ENCODE measurements at places on chromosomes 6 and 20.

DNA sequence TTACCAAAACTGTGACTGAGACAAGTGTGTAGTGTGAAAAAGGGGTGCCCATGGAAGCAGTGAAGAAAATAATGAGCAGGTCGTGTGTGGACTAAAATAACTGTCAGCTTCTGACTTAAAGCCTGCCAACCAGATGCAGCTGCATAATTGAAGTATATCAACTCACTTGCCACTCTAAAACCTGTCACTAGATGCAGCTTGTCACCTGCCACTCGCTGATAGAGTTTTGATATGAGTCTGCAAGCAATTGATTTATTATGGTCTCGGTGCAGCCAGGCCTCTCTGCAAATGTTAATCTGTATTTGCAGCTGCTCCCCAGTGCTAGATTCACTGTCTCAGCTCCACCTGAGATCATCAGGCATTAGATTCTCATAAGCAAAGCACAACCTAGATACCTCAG, 1090.0 kb upstream of the EYS start:
- DNase-seq, result no peak

- no peak for DNase-seq
Measured at GRCh38 chr6:169832247-169832948, 81.0 kb downstream of the ERMARD start.

DNA sequence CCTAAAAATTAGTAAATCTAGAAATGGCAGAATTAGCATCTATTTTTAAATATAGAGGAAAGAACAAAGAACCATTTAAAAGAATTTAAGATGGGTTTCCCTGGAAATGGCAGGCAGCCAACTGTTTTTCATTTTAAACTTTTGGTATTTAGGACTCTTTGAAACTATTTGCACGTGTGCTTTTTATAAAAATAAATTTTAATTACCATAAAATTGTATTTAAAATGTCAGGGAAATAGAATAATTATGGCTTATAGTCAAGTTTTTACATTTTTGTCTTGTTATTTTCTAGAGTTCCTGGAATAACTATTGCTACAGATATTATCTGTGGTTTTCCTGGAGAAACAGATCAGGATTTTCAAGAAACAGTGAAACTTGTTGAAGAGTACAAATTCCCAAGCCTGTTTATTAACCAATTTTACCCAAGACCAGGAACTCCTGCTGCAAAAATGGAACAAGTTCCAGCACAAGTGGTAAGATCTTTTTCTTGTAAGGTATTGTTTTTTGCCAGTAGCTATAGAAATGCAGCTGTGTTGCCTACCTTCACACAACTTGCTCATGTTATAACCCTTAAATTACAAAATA, 528.7 kb upstream of the SOX4 start:
- no peak for DNase-seq

DNA sequence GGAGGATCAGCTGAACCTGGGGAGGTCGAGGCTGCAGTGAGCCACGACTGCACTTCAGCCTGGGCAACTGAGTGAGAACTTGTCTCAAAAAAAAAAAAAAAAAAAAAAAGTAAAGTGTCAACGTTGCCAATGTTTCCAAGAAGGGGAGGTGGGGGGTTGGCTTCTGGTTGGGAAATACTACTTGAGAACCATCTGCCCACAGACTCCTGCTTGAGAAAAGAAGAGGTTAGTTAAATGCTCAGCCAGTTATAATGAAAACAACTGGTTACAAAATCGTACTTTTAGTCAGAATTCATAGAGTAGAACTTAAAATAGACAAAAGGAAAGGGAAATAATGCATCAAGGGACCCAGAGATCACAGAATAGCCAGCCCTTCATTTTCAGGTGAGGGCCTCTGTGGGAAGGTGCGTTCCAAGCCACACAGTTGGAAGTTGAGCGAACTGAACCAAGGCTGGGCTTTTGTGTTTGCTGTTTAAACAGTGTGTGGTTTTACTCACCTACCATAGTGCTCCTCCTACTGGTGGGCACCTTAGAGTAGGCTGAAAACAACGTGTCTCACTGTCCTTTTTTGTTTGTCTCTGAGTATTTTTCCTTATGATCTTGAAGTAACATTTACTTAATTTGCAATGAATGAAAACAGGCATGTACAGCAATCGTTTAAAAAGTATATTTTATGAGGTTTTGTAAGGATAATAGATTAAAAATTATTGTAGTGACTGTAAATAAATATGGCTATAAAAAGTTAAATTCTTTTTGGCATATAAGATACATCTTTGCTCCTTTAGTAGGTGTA, 200.7 kb downstream of the BCAS1 start:
- DNase-seq, result peak; percentile 57

- no peak for DNase-seq
Measured at GRCh38 chr20:17725094-17725835, 25.5 kb downstream of the BANF2 start.

DNA sequence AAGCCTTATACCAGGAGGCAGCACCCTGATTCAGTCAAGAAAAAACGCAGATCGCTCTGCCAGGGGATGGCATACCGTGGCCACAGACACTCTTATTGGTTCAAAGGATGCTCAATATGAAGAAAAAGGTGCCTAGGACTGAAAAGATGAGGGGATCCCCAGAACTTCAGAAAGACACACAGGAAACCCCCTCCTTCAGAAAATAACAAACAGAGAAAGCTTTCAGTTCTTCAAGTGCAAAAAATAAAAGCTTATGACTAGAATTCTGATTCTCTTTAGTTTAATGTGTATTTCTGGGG, 17.7 kb upstream of the MYB start:
- DNase-seq, result no peak

DNA sequence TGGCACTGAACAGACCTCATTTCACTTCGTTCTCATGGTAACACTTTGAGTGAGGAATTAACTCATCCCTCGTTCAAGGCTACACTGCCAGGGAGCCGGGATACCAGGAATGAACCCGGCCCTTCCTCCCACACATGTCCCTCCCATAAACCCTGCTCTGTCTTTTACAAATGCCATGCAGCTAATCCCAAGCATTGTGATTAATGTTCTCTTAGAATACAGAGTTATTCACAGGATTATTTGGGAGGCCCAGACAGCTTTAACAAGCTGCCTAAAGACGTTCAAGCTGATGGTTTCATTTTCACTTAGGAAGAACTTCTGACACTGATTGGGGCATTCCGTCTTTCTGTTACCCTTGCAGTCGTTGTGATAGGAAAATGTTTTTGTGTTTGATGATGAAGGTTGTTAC, 42.5 kb upstream of the CD83 start:
- peak; percentile 20 for DNase-seq

DNA sequence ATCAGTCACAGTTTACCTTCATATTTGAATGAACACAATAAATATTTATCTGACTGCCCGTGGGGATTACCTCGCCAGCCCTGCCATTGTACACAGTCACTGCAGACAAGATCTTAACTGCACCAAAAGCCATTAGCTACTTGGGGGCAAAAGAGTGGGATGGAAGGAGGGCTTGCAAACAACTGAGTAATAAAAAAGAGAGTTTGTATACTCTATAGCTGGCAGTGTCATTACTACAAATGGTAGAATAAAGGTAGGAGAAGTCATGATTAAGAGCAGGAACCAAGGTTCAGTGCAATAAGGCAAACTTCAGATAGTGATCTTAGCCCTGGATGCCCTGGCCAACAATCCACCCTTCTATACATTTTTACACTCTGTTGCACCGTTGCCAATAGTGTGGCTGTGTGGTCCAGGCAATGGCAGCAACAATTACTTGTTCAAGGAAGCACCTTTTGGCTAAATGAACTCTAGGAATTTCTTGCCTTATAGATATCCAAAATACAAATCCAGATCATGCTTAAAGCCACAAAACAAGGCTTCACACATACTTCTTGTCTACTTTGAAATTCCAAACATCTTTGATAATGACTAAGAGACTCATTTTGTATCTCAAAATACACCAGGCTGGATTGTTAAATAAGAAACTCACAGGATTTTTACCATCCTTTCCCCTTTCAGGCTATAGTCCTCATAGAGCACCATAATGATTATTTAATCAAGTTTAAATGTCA, 955.4 kb upstream of the ADGRB3 start:
- DNase-seq, result no peak

- no peak for DNase-seq
Measured at GRCh38 chr6:15213838-15214400, 31.9 kb upstream of the JARID2 start.

GRCh38 chr6:152680879-152681517, 16.7 kb upstream of the MYCT1 start:
- no peak for DNase-seq

DNA sequence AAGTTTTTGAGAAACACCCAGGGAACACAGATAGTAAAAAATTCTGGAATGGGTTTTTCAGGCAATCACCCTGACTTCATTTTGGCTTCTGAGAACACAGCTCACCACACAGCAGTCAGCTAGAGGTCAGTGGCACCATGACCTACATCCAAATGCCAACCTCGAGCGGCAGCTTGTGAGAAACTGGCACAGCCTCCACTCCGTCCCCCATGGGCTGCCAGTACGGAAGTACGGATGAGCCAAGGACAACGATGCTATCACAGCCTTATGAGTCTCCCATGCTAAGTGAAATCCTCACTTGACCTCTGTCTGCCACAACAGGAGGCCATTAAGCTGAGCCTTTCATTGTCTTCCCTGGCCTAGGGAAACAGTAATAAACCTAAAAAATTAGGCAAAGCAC, 32.0 kb downstream of the KIF16B start:
- no peak for DNase-seq

DNA sequence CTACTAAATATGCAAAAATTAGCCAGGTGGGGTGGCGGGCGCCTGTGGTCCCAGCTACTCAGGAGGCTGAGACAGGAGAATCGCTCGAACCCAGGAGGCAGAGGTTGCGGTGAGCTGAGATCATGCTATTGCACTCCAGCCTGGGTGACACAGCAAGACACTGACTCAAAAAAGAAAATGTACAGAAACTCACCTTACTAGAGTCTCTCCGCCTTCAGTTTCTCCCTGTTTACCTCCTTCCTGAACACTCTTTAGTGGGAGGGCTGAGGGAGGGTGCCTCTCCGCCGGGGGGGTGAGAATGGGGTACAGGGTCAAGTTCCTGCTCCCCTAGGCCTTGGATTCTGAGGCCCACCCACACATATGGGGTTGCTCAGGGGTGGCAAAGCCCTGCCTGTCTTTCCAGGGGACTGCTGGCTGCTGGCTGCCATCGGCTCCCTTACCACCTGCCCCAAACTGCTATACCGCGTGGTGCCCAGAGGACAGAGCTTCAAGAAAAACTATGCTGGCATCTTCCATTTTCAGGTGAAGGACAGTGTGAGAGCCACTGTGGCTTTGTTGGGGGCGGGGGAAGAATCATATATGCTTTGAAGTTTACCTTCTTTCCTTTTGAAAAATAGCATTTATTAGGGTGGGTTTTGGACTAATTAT, 13.4 kb downstream of the CAPN11 start:
- no peak for DNase-seq

DNA sequence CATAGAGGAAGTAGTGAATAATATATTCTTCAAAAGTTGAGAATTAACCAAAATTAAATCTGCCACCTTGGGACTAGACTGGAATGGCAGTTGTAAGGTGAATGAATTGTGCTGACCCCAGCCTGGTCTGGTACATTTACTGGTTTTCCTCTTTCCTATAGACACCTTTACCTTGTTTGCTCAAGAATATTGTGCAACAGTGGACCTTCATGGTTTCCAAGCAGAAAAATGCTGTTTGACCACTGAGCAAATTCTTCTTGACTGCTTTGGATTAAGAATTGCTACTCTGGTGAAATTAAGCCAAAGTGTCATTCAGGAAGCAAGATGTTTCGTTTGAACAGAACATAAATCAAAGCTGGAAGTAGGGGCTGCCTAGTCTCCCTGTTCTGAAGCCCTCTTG, 156.6 kb upstream of the TAB2 start:
- no peak for DNase-seq

GRCh38 chr6:117449549-117450439, 24.1 kb upstream of the ROS1 start:
- DNase-seq, result peak; percentile 33

DNA sequence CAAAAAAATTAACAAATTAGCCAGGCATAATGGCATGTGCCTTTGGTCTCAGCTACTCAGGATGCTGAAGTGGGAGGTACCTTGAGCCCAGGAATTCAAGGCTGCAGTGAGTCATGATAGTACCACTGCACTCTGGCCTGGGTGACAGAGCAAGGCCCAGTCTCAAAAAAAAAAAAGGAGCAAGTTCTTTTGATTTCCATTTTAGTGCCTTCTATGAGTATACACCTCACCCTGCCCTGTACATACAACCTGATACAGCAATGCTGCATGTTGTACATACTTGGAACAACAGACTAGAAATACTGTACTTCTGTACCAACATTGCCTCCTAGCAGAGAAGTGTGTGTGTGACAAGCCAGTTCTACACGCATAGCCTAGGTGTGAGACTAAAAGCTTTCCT, 97.3 kb upstream of the CARMIL1 start:
- DNase-seq, result no peak

GRCh38 chr20:9022376-9022775, 46.5 kb upstream of the PLCB4 start:
- DNase-seq, result no peak

GRCh38 chr6:159715166-159715565, 12.1 kb upstream of the WTAP start:
- DNase-seq, result no peak

- peak; percentile 50 for DNase-seq
Measured at GRCh38 chr6:84575264-84575663, 189.1 kb downstream of the TBX18 start.

DNA sequence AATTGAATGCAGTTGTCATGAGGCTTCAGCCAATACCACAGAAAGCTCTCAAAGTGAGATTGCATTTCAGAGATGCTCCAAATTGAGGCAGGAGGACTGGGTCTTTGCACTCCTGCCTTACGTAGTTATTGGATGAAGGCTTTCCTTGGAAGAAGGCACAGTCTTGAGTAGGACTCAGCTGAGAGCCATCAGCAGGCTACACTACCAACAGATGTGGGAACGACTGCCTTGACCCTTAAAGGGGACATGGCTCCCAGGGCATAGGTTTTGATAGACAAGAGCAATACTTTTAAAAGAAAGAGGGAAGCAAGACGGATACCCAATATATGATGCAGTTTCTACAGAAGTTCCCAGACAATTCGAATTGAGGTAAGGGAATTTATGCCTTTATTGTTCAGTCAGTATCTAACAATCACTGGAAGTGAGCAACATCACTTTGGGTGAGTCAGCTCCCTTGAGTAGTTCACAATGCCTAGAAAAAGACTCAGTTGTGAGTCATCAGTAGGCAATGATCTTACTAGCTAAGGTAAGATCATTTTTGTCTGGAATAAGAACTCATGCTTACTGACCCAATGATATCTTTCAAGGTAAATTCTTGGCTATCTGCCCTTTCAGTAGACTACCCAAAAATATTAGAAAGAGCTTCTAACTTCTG, 390.8 kb downstream of the GJA1 start:
- peak; percentile 77 for DNase-seq

- DNase-seq, result no peak
Measured at GRCh38 chr6:56638760-56639159, 3.9 kb downstream of the DST start.

All from AG08395 (cell line).